Spinal cord (tissue), 10 donors: ENCODE measurements at places on chromosomes 5 and 9. TPM values are rescaled to one million over a fixed set of nuclear protein-coding genes. Genes with fewer than 3 reads are reported as not detected.

- DNase-seq: no peak
Observed at GRCh38 chr5:137016783-137017324, 482.3 kb downstream of the SPOCK1 start.

DNA sequence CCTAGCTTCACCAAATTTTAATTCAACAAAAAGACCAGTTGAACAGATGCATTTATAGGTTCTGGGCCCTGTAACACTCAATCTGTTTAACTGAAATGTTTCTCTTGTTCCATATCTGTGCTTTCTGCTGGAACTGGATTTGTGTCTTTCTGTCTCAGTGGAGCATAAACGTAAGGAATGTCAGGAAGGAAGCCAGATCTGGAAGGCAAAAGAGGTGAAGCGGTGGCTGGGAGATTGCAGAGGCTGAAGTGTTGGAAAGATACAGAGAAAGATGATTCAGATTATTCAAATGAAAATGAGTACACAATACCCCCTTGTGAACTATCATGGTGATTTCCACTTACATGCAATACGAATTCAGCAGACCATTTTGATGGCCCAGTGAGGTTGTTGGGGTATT, 406.8 kb downstream of the BRINP1 start:
- DNase-seq: no peak

GRCh38 chr9:17614903-17615302, 36.0 kb downstream of the SH3GL2 start:
- DNase-seq: no peak

GRCh38 chr9:37992924-37993349, 76.1 kb downstream of the SHB start:
- no peak for DNase-seq

- DNase-seq: no peak
Observed at GRCh38 chr5:138636398-138636944, 61.3 kb upstream of the HSPA9 start.

- DNase-seq: no peak
Observed at GRCh38 chr5:150186137-150186536, 3.7 kb upstream of the SLC6A7 start.

- DNase-seq: no peak
Observed at GRCh38 chr9:38439916-38440301, 15.7 kb upstream of the IGFBPL1 start.

- no peak for DNase-seq
Observed at GRCh38 chr9:134837529-134837928, 43.1 kb upstream of the FCN2 start.

- DNase-seq: no peak
Observed at GRCh38 chr5:127331890-127332649, 41.5 kb downstream of the MEGF10 start.

DNA sequence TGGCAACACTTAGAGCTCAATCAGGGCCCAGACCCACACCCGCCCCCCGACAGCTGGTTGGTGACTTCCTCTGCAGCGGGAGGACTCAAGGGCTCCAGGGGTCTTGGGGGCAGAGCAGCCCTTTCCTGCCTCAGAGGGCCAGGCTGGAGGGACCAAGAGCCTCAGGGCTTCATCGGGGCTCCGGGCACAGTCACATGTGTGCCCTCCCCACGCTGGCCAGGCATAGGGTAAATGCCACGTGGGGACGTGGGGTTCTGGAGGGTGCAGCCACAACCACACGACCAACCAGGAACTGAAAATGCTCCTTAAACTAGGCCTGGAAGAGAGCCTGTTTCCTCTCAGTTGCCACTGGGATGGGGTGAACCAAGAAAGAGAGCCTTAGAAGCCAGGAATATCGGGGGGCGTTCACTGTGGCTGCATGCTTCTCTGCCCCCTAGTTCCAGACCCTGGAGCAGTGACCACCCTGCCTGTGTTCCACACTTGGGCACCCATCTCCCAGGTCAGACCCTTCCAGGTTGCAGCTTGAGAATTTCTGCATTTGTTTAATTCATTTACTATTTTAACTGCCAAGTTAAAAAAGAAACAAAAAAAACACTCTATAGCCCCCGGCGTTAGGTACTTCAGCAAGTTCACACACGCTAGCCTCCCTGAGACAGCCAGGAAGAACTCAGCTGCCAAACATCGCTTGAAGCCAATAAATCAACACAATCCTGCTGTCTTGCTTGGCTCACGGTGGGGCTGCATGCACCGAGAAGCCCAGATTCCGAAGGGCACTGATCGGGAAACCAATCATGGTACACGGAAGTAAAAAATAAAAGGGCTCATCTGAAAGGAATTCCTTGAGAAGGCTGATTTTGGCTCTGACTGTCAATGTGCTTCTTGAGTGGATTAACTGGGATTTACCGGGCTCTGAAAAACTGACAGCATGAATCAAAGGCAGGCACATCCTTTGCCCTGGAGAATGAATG, 56.1 kb upstream of the PHYKPL start:
- DNase-seq: peak; percentile 12

GRCh38 chr5:107669096-107670031, 1.4 kb downstream of the EFNA5 start:
- DNase-seq: no peak

DNA sequence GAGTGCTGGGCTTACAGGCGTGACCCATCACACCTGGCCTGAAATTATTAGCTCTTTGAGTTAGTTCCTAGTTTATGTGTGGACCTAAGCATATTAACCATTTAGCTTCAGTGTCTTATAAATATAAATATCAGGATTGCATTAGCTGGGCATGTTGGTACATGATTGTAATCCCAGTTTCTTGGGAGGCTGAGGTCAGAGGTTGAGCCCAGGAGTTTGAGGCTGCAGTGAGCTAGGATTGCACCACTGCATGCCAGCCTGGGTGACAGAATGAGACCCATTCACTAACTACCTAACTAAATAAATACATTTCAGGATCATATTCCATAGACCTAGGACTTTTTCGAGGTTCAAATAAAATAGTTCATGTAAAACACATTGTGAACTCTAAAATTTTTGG, 129.8 kb downstream of the VPS13A start:
- no peak for DNase-seq

- DNase-seq: no peak
Observed at GRCh38 chr9:17627641-17628040, 48.8 kb downstream of the SH3GL2 start.

- DNase-seq: no peak
Observed at GRCh38 chr9:87725356-87725899, 491 bp upstream of the CTSL start.

- DNase-seq: no peak
Observed at GRCh38 chr9:124343533-124344290, 71.5 kb downstream of the PSMB7 start.

GRCh38 chr5:88736494-88736893, 146.5 kb downstream of the MEF2C start:
- DNase-seq: no peak

Gene ZFP2
- 7.7 TPM for total RNA-seq

Gene CKMT2
- total RNA-seq: 7.0 TPM

Gene DDX41
- 67.1 TPM for total RNA-seq

Gene CD72
- total RNA-seq: 1.7 TPM

Gene PCDHB13
- 4.5 TPM for total RNA-seq
